ENCODE measurements at places on chromosomes 1 and 21.

- no peak for DNase-seq
Measured at GRCh38 chr1:75811211-75811981, 14.7 kb downstream of the MSH4 start.

DNA sequence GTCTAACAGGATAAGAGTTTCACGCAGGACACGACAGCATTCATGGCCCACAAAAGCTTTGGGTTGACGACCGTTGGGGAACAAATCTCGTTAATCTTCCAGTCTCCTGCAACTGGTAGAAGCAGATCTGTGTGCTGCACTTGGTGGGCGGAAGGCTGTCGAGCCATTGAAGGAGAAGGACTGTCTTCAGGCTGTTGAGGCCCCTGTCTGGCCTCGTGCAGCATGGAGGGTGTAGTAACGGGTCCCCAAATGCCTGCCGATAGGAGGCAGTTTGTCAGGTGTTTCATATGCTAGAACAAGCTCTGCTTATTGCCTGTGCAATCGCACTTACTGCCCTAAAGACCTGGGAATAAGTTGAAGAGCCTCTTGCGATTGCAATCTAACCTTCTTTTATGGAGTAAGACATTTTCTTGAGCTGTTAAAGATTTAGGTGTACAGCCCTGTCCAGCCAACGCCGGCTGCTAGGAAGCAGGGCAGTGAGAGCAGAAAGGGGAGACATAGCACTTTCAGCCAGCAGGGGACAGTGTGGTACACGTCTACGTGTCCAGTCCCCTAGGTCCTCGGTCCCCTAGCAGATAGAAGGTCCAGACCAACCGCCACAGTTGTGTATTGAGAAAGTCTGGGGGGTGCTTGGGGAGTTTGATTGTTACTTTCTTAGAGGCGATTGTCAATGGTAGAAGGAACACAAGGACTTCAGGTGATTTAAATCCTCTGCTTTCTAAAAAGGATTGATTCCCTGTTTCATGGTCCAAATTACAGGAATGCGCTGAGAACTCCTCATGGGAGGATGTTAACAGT lies 102.3 kb upstream of the TMPRSS2 start:
- DNase-seq = no peak

DNA sequence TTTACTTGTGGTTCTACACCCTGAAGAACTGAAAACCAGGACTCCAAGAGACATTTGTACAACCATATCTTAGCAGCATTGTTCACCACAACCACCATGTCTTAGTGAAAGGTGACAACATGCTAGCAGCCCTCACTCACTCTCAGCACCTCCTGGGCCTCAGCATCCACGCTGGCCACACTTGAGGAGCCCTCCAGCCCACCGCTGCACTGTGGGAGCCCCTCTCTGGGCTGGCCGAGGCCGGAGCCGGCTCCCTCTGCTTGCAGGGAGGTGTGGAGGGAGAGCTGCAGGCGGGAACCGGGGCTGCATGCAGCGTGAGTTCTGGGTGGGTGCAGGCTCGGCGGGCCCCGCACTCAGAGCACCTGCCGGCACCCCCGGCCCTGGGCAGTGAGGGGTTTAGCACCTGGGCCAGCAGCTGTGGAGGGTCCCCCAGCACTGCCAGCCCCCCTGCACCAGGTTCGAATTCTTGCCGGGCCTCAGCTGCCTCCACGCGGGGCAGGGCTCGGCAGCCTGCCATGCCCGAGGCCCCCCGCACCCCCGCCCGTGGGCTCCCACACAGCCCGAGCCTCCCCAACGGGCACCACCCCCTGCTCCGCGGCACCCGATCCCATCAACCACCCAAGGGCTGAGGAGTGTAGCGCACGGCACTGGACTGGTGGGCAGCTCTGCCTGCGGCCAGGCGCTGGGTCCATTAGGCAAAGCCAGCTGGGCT lies 9.2 kb downstream of the C1orf159 start:
- no peak for DNase-seq

DNA sequence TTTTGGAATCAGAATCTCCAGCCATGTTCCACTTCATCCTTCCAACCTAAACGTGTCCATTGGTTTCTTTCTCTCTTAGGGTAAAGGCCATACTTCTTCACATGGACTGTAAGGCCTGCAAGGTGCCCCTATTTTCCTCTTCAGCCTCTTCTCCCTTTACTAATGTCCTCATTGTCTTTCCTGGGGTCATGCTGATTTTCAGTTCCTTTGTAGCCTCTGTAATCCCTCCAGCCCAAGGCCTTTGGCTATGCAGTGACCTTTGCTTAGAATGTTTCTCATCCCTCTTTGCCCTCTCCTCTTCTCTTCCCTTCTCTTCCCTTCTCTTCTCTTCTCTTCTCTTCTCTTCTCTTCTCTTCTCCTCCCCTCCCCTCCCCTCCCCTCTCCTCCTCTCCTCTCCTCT lies 112.5 kb downstream of the SPATA46 start:
- no peak for DNase-seq

GRCh38 chr1:33335020-33335419 lies 14.1 kb upstream of the A3GALT2 start:
- no peak for DNase-seq

Data from T-helper 2 cell (primary cell).